ENCODE measurements at places on chromosomes 2 and 18.
A peak's percentile ranks its signal among the peaks of the same experiment; 100 is the strongest.

DNA sequence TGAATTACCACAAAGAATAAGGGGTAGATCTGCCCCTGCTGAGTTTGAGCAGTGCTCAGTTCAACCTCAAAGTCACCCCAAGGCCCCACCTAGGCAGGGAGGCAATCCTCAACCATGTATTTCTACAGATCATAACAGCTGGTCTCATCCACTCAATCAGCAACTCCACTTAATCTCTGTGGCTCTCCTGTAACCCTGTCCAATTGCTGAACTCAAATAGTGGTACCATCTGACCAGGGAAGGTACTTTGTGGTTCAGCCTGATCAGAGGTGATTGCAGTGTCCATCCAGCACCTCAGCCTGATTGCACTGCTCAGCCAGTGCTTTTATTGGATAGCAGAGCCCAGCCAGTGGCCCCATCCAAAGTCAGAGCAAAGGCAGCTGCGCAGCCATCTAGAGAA lies 91.0 kb upstream of the SLC4A10 start:
- DNase-seq: no peak

DNA sequence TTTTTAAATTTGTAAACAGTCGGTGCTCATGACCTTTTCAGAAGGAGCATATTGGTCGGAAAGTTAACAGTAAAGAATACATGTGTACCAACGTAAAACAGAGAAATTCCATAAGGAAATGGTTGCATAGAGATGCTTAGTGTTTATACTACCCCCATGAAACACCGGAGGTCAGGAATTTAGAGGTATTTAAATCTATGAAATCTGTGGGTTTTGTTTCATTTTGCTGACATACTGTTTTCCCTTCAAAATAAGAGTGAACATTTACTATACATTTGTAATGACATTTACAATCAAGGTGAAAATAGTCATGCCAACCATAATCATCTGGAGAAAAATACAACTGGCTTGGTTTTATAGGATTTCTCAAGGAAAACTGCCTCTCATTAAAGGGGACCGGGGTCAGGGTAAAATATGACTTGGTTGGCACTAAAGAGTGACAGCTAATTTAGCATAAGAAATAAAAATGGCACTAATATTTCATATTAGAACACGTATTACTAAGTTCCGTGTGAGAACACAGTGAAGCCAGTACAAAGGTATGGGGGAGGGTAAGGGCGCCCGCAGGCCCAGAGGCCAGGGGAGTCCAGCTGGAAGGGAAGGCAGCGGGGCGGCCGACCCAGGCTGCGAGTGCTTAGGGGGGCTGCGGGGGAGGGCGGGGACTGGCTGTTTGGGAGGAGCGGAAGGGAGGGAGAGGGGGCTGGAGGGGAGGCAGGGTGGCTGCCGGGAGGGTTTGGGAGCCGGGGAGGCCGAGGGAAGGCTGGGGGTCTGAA lies 1.1 kb upstream of the RNU4ATAC start:
- peak; percentile 61 for DNase-seq

DNA sequence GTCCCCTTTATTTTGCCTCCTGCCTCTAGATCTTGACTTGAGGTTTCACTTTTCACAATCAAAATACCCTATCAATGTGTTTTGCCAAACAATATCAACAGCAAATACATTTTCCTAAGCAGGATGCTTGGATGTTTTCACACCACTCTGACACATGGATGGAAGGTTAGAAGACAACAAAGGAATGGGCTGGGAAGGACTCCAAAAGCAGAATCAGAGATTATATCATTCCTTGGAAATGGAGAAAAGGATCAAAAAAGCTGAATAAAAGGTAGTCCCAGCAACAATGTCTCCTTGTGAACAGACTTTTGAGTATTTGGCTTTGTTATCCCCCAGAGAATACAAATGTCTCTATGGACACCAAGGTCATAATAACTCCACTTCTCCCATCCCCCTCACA lies 170.8 kb downstream of the ETAA1 start:
- DNase-seq: no peak

- no peak for DNase-seq
These were observed 45.9 kb downstream of the TGIF1 start for GRCh38 chr18:3495691-3496430.

GRCh38 chr2:71610671-71611070 lies 157.3 kb downstream of the DYSF start:
- DNase-seq: no peak

- no peak for DNase-seq
These were observed 8.7 kb upstream of the ERMN start for GRCh38 chr2:157334335-157334734.

- DNase-seq: no peak
These were observed 22.6 kb downstream of the MEIS1 start for GRCh38 chr2:66457545-66457944.

- DNase-seq: no peak
These were observed 6.0 kb downstream of the COMMD1 start for GRCh38 chr2:61911510-61911909.

GRCh38 chr2:164794432-164795231 lies 47.0 kb downstream of the COBLL1 start:
- DNase-seq: no peak

- no peak for DNase-seq
These were observed 68.1 kb downstream of the MYOM1 start for GRCh38 chr18:3151399-3152264.

DNA sequence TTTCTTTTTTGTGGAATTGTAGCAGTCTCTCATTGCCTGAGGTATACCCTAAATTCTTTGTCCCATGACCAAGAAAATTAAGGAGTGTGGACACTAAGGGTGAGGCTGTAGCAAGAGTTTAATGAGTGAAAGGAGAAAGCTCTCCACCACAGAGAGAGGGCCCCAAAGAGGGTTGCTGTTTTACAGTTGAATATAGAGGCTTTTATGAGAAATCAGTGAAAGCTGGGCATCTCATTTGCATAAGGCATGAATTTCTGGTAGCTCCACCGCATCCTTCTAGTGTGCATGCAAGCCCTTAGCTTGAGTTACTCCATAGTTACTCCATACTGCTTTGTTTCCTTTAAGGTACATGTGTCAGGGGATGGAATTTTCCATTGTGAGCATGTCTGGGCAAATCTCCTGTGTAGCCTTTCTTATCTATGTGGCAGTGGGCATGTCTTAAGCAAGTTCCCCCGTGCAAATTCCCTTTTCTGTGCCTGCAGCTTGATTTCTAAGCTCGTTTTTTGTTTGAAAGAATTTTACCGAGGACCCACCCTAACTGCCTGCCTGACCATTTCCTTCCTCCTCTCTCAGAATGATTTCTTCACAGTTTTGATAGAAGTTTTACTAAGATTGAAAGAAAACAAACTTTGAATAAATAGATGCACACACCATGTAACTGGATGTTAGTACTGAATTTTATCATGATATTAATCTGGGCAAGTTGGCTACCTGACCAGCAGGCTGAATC lies 218.9 kb downstream of the PARD3B start:
- no peak for DNase-seq

GRCh38 chr2:239066597-239066996 lies 218.7 kb downstream of the TWIST2 start:
- DNase-seq: no peak

DNA sequence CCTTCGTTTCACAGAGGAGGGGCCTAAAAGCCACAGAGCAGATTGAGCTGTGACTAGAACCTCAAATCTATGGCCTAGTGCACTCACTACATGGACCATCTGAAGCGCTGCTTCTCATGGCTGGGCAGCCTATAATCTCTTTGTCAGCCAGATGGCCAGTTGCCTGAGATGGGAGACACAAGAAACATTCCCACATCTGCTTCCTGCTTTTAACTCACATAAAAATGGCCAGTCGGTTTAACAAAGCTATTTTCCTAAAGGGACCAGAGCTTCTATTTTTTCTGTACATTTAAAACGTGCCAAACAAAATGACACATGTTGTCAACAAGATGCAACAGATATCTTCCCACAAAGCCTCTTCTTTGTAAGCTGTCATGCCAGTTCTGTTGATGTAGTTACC lies 173.8 kb downstream of the GFPT1 start:
- no peak for DNase-seq

DNA sequence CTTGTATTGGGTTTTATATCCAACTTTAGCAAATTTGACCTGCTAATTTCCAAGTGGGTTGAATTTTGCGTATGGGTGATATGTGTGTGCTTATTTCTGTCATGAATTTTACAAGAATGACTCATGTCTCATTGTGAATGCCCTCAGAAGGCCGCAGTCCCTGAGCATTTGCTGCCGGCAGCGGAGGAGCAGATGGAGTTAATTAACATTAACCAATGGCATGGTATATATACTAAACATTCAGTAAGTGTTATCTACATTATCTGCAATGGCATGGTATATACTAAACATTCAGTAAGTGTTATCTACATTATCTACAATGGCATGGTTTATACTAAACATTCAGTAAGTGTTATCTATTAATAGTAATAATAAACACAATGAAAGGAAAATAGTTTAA lies 90.1 kb downstream of the DOK6 start:
- DNase-seq: no peak

- DNase-seq: peak; percentile 51
These were observed 24.6 kb downstream of the DYTN start for GRCh38 chr2:206693399-206694137.

- DNase-seq: no peak
These were observed 402.3 kb upstream of the GYPC start for GRCh38 chr2:126253669-126254068.

DNA sequence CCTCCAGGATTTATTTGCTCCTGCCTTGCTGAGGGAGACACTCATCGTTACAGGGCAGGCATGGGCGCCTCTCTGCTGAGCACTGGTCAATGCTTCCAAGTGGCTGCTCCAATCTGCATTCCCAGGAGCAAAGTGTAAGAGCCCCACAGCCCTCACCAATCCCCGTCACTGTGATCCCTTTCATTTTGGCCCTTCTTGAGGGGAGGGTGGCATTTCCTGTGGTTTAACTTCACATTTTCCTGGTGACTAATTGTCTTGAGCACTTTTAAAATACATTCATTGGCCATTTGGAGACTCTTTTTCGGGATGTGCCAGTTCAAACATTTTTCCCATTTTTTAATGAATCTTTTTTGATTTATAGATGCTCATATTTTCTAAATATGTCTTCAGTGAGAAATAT lies 33.0 kb downstream of the TPO start:
- DNase-seq: no peak

DNA sequence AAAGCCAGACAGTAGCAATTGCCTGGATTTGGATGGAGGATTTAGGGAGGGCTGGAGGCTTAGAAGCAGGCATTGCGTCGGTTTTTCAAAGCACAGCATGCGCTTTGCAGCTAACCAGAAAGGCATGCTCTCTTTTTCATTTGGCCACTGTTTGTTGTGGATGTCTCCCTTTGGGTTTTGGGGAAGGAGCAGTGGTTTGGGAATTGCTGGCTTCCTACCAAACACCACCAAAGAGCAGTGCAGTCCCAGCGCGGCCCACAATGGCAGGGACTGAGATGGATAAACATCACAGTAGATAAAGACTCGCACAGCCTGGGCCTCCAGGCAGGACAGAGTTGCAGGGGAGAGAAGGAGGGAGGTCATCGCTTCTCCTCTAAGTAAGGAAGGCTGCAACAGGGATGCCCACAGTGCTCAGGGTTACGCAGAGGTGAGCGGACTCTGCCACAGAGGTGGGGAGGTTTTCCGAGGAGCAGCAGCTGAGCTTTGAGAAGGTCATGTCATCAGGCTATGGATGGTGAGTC lies 148.5 kb downstream of the MYT1L start:
- no peak for DNase-seq

DNA sequence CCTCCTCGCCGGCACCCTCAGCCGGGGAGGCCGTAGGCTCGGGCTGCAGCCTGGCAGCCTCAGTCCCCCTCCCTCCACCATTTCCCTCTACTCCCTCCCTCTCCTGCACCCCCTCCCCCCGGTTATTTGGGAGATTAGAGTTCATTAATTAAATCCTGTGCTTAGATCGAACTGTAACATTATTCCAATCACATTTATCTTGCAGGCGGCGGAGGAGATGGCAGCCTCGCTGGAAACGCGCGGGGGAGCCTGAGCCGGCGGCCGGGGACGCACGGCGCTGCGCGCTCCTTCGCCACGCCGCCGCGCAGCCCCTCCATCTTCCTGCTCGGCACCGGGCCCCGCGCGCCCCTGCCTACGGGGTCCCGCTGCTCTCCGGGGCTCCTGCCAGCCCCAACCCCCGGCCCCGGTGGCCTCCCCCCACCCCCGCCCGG lies at the start of gene ST8SIA3:
TSS of gene ST8SIA3 (plus strand) at position 287 of the 431 bp plus-strand sequence. CDS start 290 bp downstream, outside the sequence.
- DNase-seq: peak; percentile 9

GRCh38 chr2:1661891-1662605 lies 82.3 kb downstream of the PXDN start:
- DNase-seq: no peak

DNA sequence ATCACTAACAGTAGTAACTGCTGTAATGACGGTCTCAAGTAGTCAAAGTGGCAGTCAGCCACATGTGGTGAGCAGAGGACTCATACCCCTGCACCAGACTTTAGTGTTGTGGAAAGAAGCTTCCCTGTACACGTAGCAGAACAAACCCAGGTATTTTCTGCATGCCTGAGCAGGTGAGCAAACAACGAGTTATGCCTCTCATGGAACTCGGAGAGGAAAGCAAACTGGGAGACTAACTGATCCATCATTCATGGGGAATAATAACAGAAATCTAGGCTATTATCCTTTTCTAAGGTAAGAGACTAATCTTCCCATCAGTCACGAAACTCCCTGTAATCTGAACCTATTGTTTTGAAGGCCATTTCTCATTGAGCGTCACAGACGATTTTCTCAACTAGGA lies 1495.2 kb upstream of the NXPH2 start:
- no peak for DNase-seq

DNA sequence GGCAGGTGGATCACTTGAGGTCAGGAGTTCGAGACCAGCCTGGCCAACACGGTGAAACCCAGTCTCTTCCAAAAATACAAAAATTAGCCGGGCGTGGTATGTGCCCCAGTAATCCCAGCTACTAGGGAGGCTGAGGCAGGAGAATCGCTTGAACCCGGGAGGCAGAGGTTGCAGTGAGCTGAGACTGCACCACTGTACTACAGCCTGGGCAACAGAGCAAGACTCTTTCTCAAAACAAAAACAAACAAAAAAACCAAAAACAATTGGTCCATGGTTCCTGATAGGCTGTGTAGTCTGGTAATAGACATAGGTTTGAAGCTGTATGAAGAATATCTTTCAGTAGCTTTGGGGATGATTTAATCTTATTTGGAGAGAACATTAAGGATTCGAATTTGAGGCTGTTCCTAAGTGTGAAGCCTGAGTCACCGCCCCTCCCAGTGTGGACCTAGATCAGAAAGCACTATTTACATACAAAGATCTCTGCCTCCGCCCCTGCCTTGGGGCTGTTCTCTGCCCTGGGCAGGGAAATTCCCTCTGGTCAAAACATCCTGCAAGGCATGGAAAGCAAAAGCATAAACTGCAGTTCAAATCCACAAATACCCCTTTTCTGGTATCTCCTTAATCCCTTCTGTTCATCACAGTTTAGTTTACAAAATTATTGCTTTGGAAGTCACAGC lies 52.8 kb upstream of the PMAIP1 start:
- no peak for DNase-seq
